ENCODE measurements at places on chromosomes 1 and 21. TPM values are rescaled to one million over a fixed set of nuclear protein-coding genes. Genes with fewer than 3 reads are reported as not detected.

DNA sequence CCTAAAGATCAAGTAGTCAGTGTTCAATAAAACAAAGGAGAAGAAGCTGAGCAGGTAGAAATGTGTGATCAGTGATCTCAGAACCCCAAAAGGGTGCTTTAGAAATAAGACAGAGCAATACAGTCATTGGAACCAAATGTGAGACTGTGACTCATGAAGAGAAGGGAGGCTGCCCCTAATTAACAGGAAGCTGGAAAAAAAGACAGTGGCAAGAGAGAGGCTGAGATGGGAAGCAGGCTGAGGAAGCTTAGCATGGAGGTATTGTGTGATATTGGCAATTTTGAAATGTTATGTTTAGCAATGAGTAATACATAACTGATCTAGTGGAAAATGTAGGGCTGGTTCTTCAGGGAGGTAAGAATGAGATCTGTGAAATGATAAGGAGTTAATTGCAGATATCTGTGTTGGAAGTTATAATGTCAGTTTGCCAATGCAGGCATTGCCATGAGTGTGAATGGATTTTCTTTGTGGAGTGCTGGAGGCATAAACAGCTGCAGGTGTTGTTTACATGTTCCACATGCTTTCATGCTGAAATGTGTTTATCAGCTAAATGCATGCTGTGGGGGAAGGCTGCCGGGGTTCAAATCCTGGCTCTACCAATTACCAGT is 90.6 kb upstream of the CACNA1E start:
- DNase-seq: no peak

GRCh38 chr1:6807782-6808181 is 22.5 kb downstream of the CAMTA1 start:
- no peak for DNase-seq

DNA sequence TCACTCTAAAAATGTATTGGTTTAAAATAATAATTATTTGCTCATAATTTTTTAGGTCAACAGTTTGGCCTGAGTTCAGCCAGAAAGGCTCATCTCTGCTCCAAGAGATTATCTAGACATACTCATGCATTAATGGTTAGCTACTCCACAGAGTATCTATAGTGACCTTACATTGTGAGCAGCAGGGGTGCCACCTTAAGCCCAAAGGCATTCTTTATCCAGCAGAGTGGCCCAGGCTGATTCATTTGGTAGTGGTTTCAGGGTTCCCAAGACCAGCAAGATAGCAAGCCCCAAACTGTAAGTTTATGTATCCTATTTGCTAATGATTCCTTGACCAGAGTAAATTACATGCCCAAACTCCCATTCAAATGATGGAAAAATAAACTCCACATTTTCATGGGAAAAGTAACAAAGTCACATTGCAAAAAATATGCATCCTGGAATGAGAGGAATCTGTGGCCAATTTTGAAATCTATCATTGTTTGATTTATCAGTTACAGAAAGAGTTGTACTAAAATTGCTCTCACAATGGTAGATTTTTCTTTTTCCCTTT is 182.6 kb upstream of the KCNK2 start:
- no peak for DNase-seq

DNA sequence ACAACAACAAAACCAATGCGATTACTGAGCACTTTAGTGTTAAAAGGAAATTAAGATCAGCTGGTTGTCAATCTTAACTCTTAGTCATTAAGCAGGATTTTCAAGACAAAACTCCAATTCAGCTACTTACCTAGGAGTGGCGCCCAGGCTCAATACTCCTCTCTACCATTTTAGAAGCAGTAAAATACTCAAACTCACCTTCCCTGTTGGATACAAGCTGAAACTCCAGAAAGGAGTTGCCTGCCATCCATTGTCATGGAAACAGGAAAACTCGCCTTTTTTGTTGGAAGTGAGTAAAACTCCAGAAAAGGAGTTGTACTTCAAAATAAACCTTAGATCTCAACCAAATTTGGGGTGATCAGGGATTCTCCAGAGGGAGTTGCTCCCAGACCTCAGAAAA is 127.0 kb upstream of the F3 start:
- DNase-seq: no peak

DNA sequence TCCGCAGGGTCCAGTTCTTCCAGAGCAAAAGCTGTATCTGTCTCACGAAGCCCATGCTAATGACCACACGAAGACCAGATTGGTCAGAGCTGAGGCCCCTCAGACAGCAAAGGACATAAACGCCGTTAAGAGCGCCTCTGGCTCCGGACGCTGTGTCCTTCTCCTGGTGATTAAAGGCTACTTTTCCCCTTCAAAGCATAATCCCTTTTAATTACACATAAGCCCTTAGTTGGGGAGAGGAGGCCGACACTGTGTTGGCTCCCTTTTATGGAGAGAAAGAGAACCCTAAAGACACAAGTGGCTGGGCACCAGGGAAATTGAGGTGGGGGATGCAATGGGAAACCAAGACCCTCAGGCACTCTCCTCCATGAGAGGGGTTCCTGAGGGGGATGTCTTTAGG is at the start of gene ABCA4:
ABCA4 (minus strand) TSS at position 158 of the 400 bp plus-strand sequence; CDS start at position 55, 103 bp downstream.
- DNase-seq: no peak

GRCh38 chr1:15571266-15571665 is 13.6 kb downstream of the AGMAT start:
- DNase-seq: no peak

GRCh38 chr1:18452550-18452949 is 28.2 kb upstream of the KLHDC7A start:
- peak; percentile 6 for DNase-seq

GRCh38 chr1:212938846-212939245 is 11.5 kb upstream of the VASH2 start:
- no peak for DNase-seq

DNA sequence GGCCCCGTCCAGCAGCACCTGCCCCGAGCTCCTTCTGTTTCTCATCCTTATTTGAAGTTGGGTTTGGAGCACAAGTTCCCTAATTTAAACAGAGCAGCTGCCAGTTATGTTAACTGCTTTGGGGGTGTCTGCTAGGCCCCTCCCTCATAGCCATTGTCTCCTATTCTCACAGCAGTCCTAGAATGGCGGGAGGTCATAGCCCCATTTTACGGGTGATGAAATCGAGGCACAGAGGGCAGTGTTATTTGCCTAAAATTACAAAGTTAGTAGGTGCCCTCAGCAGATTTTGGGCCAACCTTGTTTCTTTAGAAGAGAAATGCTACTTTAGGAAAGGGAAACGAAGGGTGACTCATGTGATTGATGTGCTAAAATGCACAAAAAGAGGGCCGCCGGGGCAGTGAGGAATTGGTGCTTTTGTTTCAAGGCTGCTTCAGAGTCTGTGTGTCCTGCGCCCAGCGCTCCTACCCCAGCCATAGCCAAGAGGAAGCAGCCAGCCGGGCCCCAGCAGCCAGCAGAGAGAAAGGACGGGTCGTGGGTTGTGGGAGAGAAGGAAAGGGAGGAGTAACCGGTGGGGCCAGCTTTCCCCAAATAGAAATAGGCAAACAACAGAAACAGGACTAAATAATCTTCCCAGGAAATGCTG is 13.0 kb downstream of the VANGL1 start:
- DNase-seq: no peak

GRCh38 chr21:33936301-33937038 is 20.9 kb upstream of the ATP5PO start:
- peak; percentile 70 for DNase-seq

DNA sequence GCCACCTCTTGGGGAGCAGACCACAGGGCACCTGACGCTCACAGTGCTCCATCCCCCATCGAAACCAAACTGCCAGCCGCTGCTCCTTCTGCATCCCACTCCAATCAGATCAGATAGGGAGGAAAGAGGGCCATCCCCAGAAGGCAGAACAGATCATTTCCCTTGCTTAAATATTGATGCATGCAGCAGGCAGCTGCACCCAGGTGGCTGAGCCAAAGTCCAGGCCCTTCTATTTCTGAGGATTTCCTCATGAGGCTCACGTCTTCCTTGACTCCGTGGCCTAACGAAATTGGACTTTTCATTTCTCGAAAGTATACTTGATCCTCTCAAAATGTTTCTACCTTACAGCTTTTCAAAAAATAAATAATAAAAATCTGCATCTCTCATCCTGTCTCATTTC is 239.2 kb downstream of the ATG4C start:
- DNase-seq: no peak

DNA sequence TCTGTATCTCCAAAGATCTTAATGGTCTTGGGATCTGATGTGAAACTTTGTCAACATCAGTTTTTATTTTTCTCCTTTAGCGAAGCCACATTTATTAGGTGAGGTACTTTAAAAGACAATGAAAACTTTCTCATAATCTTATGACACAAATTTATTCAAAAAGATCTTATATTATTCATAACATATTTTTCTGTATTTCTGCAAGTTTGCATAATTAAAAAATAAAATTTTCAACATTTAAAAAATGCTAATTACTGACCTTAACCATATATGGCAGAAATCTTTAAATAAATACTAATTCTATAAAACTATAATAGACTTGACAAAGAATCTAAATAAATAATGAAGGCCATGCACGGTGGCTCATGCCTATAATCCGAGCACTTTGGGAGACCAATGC is 72.5 kb downstream of the PRPF38A start:
- DNase-seq: no peak

GRCh38 chr1:87794788-87795614 is 466.3 kb downstream of the LMO4 start:
- no peak for DNase-seq

DNA sequence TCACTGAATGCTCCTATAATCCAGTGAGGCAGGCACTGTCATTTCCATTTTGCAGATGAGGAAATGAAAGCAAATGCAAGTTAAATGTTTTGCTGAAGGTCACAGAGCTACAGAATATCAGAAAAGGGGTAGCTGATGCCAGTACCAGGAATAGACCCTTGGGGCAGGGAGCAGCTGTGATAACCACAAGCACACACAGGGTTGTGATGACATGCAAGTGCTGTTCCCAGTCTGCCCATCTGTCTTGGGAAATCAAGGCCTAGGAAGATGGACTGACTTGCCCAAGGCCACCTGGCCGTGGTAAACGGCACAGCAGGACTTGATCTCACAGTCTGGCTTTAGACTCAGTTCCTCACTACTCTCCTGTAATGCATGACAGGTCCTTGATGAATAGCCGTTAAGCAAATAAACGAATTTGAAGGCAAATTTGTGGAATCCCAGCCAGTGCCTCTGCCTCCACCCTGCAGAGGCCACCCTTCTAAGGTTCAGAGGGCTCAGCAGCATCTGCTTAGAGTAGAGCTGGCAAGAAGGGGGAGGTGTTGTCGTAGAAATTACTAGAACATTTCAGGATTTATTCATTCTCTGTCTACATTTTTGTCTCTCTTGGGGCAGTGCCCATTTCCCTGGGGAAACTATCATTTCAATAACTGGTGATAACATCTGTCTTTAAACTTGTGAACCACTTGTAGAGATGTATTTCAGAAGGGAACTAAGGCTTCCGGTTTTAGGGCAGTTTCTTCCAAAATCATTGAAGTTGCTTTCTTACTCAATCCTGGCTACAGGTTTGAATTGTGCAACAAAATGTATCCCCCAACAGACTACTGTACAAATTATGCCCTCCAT is 53.2 kb upstream of the MRPS6 start:
- no peak for DNase-seq

DNA sequence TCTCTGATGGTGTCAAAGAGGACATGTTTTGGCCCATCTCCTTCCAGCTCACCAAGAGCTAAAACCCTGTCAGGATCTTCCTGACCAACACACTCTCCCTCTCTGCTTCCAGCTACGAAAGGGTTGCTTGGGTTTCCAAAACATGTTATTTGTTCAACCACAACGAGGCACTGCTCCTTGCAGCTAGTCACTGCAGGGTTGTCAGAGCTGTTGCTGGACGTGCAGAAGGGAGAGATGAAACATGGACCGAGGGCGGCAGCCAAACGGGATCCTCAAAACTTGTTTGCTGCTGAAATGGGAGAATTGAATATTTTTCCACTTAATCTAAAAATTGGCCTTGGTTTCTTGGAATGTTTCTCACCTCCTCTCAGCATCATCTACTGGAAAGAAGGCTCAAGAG is 12.4 kb downstream of the ZBTB18 start:
- DNase-seq: no peak

DNA sequence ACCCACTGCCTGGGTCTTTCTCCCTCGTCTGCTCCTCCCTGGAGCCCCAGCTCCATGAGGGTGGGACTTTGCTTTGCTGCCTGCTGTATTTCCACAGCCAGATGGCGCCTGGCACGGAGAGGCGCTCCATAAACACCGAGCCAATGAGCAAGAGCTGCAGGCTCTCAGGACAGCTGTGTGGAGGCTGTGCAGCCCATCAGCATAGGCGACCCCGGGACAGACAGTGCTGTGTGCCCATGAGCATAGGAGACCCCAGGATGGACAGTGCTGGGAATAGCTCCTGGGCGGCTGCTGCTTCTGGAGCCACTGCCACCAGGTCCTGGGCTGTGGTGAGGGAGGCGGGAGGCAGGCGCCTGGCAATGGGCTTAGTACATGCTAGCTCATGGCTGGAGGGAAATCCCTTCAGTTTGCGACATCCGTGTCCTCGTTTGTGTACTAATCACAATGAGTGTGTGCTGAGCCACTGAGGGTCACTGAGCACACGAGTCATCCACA is 29.2 kb downstream of the CEP104 start:
- no peak for DNase-seq

DNA sequence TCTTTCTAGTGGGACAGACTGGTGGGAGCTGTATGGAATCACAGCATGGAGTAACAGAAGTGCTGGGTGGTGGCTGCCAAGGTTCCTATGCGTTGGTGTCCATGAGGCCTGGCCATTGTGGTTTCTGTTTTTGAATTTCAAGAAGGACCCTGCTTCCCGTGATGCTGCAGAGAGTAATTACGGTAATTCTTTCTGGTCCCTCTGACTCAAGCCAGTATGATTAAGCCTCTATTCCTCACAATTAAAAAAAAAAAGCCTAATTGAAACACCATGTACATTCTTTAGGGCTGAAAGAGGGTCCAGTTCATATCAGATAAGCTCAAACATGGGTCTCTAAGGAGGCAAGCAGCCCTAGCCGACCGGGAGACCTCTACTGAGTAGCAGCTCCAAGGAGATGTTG is 10.5 kb upstream of the C1orf21 start:
- DNase-seq: no peak

Gene TMCC2
- 0.38 TPM for polyA plus RNA-seq

Gene TFF2
- not detected for polyA plus RNA-seq

Gene TGFB2
- polyA plus RNA-seq: not detected

Gene ZBTB8B
- not detected for polyA plus RNA-seq

Gene MARK1
- polyA plus RNA-seq: not detected

Gene RPTN
- polyA plus RNA-seq: not detected

Measured in naive thymus-derived CD4-positive, alpha-beta T cell (primary cell).